ENCODE measurements at places on chromosomes 7 and 10.

- no peak for DNase-seq
Observed at GRCh38 chr10:21954132-21954531, 49.4 kb downstream of the DNAJC1 start.

GRCh38 chr7:99752356-99752755 is 17.4 kb upstream of the CYP3A7 start:
- no peak for DNase-seq

DNA sequence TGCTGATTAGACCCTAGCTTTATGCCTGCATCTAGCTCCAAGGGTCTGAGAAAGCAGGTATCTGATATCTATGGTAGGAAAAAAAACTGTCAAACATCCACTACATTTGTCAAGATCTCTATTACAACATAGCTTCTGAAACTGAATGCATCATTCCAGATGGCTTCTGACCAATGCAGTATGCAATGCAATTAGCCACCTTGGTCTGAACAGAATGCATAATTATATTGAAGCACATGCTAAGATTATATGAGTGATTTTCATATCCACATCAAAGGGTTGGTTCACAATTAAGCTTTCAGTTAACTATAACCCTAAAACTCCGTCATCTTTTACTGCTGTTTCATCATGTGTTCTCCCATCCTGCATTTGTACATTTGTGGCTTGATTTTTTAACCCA is 271.4 kb downstream of the POLR1F start:
- DNase-seq, result no peak

GRCh38 chr10:74730246-74730645 is 96.2 kb upstream of the KAT6B start:
- no peak for DNase-seq

GRCh38 chr7:108066486-108066885 is 63.5 kb upstream of the LAMB1 start:
- DNase-seq, result no peak

DNA sequence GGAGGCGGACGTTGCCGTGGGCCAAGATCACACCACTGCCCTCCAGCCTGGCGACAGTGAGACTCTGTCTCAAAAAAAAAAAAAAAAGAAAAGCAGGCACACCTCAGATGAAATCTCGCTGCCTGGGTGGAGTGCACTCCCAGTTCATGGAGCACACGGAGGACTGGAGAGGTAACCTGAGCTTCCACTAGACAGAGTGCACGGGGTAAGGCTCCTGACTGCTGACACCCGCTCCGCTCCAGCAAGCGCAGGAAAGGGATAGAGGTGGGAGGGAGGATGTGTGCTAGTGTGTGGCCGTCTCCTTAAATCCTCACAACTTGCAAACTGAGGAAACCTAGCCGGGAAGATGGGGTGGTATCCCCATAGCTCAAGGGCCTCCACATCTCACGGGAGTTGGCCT is 50.8 kb downstream of the FAM53B start:
- no peak for DNase-seq

DNA sequence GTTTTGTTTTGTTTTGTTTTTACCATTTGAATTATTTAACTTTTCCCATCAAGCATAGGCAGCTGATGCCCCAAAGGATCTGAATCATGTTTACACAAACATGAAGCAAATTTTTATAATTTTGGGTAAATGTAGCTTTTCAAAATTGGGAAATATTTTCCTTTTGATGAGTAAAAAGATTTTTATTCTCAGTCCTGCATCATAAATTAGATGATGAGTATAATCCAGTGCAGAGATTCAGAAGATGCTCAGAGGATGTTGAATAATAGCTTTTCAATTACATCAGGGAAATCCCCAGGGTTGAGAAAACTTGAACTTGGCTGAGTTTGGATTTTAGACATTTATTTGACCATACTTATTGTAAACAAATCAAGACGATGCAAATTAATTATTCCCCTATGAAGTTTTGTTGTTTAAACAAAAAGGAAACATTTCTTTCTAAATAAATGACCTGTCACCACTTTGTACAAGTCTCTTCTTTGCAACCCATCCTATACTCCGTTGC is 121.7 kb downstream of the FAM204A start:
- DNase-seq, result no peak

DNA sequence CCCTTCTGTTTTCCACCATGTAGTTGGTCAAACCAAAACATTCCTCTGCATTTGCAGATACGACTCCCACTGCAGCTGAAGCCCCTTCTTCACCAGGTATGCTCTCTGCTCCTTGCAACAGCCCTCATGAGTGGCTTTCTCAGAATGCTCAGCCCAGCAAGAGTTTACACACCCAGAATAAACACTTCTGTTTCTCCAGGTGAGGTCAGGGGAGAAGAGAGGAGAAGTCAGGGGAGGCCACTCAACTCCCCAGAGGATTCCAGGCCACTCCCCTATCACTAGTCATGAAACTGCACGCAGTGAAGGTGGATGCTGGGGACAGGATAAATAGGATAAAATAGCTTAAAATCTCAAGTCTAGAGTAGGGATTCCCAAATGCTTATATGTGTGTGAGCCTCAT is 31.2 kb downstream of the CUZD1 start:
- DNase-seq, result no peak

- no peak for DNase-seq
Observed at GRCh38 chr7:47827351-47827756, 120.9 kb downstream of the PKD1L1 start.

- no peak for DNase-seq
Observed at GRCh38 chr10:65555192-65555591, 1370.6 kb upstream of the LRRTM3 start.

GRCh38 chr7:111272092-111272491 is 181.2 kb downstream of the LRRN3 start:
- no peak for DNase-seq

DNA sequence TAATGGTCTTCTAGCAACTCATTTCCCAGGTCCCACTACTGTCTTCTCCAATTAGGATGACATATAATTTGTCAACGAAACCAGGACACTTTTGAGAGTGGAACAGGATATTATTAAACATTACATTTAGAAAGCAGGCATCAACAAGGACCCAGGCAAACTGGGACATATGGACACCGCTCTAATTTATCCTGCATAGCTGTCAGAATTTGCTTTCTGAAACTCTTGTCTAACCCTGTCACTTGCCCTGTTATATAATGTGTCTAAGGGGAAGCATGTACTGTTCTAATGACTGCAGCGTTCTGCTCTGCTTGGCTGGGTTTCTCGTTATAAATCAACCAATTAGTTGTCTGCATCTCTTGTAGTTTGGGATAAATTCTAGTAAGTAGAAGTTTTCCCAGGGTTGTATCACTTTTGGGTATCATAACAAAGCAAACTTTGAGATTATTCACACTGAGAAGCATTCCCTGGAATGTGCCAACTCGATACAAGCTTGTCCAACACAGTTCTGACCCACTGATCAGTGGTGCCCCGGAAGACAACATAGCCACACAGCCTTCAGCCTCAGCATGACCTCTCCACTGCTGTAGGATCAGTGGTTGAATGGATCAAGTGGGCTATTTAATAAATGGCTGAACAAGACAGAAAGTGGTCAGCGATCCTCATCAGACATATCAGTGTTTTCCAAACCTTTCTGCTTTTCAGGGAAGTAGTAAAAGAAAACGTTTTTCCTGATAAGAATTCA is 228.1 kb downstream of the KIF20B start:
- no peak for DNase-seq

DNA sequence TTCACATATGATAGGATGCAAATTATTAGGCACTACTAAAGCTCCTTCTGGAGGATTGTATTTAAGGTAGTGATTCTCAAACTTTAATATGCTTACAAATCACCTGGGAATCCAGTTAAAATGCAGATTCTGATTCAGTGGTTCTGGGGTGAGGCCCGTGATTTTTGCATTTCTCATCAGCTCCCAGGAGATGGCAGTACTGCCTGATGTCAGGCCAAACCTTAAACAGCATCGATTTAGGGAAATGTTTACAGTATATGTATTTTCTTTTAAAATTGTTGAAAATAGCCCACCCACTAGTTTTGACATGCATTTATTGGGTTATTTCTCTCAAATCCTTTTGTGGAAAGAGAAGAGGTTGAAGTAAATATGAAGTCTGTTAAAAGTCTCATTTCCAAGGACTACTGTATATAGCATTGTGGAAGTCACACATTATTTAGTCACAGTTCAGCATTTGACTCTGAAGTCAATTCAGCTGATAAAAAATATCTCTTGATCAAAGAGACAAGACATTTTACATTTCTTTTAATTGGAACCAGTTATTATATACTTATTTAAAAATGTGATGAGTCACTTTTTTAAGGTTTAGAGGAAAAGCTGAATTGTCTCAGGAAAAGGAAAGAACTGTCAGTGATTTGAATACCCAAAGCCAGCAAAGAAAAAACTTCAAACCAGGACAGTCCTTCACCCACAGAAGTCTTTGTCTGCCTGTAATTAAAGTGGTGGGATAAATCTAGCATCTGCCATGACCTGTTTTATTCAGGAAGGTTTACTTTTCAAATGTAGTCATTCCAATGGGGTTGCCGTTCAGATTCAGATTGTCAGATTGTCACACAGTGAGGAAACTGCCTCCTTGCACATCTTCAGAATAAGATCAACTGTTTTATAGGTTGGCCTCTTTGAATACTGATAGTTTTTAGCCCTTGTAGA is 21.1 kb upstream of the HBP1 start:
- no peak for DNase-seq

DNA sequence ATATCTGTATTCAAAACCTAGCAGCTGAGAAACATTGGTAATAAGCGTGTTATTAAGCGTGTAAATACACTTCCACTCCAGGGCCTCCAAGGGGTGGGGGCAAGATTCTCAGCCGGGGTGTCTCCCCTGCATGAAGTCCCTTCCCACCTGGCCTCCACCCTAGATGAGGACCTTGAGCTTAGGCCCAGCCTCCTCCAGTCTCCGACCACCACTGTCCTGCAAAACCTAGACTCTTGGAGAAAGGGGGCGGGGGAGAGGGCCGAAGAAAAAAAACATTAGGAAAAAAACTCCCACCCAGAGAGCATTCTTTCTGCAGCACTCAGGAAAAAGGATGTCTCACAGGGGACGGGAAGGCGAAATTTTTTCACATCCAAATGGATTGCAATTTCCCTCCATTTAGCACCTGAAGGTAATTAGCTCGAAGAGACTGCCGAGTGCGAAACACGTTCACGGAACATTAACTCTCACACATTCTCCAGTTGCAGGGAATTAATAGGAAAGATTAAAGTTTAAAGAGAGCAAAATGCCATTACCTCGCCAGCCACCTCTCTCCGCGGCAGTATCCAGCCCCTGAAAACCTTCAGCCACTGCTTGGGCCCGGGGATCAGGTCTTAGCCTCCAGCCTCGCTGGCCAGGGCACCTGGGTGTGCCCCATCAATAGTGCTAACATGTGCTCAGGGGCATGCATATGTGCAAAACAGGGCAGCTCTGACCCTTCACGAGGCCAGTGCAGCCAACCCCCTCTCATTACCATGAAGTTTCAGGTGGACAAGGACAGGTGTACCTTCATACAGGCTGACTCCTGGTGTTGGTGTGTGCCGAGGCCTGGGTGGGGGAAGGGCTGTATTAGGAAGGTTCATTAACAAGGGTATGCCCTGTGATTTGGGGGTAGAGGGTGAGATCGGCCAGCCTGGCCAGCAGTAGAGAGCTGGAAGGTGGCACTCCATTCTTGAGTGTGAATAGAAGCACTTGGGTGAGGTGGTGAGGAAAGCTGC is 77.2 kb downstream of the HIF1AN start:
- no peak for DNase-seq

GRCh38 chr7:142323706-142324105 is 65.8 kb upstream of the PRSS58 start:
- DNase-seq, result no peak

DNA sequence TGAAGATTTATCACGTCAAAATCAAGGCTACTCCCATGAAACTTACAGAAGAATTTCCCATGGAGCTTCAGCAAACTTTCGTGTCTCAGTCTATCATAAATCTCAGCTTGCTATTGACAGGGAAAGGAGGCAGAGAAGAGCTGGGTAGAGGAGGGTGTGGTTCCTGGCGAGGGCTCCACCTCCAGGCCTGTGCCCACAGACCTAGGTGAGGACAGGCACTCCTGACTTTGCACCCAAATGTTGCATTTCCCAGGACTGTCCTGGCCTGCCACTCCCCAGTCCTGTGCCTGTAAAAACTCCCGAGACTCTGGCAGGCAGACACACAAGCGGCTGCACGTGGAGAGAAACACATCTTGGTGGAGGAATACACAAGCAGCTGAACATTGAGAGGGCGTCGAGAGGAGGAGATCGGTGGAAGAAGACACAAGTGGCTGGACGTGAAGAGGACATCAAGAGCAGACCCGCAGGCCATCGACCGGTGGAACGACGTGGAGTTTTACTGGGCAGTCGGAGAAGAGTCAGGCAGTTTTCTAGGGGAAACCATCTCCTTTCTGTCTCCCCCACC is 145.1 kb downstream of the CTNNA3 start:
- no peak for DNase-seq

DNA sequence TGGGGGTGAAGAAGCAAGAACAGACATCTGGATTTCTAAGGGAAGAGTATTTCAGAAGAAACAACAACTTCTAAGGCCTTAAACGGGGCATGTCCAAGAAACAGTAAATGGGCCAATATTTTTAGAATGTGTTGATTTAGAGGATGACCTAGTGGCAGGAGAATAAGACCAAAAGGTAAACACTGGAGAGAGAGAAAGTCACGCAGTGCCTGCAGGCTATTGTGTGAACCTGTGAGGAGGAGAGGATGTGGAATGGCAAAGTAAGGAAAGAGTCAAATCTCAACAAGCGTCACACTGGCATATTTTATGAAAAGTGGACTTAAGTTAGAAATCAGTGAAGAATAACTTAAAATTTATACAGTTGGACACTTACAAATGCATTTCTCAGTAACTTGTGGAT is 78.1 kb upstream of the EGFR start:
- no peak for DNase-seq

DNA sequence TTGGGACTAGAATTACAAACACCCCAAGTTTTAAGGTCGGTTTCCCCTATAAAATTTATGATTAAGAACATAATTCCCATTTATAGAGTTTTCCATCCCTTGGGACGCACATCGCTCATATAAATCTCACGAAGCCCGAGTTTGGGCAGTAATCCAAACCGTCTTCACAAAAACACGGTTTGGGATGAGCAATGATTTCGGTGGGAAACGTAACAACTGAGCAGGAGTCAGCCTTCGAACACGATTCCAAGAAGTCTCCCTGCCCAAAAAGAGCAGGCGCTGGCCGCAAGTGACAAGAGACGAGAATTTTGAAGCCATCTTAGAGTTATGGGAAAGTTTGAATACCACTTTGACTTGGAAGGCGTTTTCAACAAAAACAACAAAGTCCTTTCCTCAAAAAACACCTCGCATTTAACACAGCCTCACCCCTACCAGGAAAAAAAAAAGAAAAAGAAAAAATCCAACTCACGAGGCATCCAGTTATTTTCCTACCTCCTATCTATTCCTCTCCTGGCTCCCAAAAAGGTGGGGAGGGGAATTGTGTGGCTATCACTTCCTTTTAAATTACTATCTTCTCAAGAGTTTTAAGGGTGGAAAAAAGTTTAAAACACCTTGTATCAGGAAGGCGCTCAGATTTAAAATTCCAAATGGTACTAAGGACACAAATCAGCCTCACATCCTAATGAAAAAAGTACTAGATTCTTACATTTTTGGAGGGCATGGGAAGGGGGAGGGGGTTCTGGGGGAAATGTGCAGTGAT is 1.6 kb downstream of the SEPHS1 start:
- DNase-seq, result no peak

- DNase-seq, result no peak
Observed at GRCh38 chr10:50490241-50490640, 133.5 kb downstream of the SGMS1 start.

GRCh38 chr10:31961277-31962074 is 32.8 kb upstream of the ARHGAP12 start:
- DNase-seq, result no peak

GRCh38 chr10:114026189-114027040 is 17.3 kb upstream of the ADRB1 start:
- DNase-seq, result no peak

- no peak for DNase-seq
Observed at GRCh38 chr7:1042492-1042833, 1.9 kb upstream of the GPR146 start.

All from stimulated activated CD4-positive, alpha-beta T cell treated with anti-CD3 and anti-CD28 coated beads, TNF-alpha, amount 100 ng/mL, for 4 hours (primary cell).